T-helper 17 cell (primary cell): ENCODE measurements at places on chromosomes 7 and 10.
A peak's percentile ranks its signal among the peaks of the same experiment; 100 is the strongest.

DNA sequence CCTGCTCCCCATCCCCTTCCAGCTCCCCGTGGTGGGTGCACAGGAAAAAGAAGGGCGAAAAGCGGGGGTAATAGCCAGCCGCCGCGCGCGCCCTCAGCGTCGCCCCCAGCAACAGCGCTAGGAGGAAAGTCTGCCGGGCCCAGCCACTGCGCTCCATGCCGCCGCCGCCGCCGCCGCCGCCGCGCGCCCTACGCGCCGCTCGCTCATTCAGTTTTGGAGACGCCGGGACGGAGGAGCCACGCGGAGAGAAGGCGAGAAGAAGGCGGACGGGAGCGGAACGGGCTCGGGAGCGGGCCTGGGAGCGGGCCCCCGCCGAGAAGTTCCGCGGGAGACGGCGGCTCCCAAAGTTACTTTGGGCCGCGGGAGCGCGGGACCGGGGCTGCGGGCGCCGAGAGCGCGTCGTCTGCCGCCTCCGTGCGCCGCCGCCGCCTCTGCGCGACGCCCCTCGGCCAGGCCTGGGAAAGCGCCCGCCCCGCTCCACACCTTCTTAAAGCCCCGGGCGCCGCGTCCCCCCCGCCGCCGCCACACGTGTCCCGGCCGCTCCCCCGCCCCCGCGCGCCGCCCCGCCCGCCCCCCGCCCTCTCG, at the start of gene RELN:
Gene RELN, minus strand, starts transcription at position 459 of the 585 bp plus-strand sequence. Its CDS starts 302 bp downstream, at position 157.
- no peak for DNase-seq

DNA sequence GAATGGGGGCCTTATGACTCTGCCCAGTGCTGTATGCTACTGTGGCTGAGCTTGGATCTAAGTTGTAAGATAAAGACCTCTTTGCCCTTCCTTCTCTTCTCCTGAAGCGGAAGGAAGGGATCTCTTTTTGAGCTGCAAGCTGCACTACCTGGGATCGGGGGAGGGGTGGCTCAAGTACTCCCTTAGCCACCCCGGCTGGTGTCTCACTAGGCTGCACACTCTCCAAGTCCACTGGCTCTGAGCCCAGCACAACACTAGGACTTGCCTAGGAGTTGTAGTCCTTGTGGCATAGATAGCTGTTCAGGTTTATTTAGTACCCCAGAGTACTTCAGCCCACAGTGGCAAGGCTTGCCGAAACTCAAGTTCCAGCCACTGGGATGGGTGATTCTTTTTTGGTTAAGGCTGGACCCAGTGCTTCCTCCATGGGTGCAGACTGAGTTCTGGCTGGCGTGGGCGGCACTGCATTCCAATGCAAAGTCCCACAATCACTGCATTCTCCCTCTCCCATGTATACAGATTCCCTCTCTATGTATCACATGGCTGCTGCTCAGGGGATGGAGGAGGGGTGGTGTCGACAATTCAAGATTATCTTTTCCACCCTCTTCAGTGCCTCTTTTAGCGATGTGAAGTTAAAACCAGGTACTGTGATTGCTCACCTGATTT, 76.2 kb upstream of the SLC25A13 start:
- no peak for DNase-seq

- no peak for DNase-seq
Measured at GRCh38 chr7:24271938-24272337, 12.1 kb upstream of the NPY start.

- no peak for DNase-seq
Measured at GRCh38 chr7:103702454-103702853, 256.4 kb upstream of the SLC26A5 start.

DNA sequence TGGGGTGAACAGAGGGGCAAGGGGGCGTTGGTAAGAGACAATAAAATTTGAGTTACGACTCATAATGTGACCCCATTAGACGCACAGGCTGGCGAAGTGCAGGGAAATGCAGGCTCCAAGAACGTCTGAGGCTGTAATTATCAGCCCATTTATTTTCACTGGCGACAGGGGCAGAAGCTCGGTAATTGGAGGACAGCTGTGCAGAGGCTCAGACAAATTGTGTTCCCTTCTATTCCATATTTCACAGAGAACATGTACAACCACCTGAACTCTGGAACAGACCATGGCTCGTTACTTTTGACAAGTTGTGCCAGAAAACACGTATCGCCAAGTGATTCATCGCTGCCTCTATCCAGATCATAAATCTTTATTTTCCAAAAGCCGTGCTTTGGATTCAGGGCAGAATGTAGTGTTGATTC, 137.3 kb upstream of the FRMD4A start:
- DNase-seq, result no peak

- no peak for DNase-seq
Measured at GRCh38 chr10:6667679-6668270, 87.7 kb upstream of the PRKCQ start.

- no peak for DNase-seq
Measured at GRCh38 chr7:49389871-49390479, 383.5 kb upstream of the VWC2 start.

DNA sequence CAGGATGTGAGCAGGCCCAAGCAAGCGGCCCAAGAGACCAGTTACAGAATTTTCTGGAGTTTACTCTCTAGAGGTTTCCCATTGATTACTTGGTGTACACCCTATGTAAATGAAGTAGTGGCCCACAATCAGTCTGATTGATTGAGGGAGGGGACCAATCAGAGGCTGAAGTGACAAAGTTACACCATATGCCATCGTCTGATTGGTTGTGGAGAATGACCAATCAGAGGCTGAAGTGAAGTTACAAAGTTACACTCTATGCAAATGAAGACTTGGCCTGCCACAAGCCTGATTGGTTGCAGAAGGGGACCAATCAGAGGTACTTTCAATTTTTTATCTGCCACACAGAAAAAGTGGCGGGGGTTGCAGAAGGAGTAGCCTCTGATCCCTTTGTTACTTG, 83.7 kb downstream of the KIF20B start:
- no peak for DNase-seq

DNA sequence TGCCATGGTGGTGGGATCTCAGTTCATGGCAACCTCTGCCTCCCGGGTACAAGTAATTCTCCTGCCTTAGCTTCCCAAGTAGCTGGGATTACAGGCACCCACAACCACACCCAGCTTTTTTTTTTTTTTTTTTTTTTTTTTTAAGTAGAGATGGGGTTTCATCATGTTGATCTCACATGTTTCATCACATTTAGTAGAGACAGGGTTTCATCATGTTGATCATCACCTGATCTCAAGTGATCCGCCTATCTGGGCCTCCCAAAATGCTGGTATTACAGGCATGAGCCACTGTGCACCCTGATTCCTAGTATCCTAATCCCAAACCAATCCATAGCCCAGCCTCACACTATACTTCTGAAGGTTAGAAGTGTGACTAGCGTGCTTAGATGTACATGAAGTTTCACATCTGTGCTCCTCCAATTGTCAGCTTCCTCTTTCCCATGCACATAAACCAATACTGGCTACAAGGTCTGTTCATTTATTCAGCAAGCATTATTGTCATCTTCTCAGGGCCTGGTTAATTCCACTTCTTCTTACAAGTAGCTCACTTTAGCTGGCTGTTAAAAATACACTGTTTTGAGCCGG, 6.8 kb upstream of the NAT16 start:
- DNase-seq, result no peak

GRCh38 chr10:11595395-11595692, 16.1 kb downstream of the USP6NL start:
- DNase-seq, result no peak

GRCh38 chr10:131099028-131099726, 212.3 kb downstream of the TCERG1L start:
- no peak for DNase-seq

GRCh38 chr10:97905276-97905675, 55.6 kb downstream of the GOLGA7B start:
- no peak for DNase-seq

- DNase-seq, result no peak
Measured at GRCh38 chr7:4809091-4809591, 33.7 kb downstream of the AP5Z1 start.

GRCh38 chr7:159120540-159120919, 24.1 kb downstream of the VIPR2 start:
- no peak for DNase-seq

GRCh38 chr7:79285756-79286155, 167.7 kb downstream of the MAGI2 start:
- no peak for DNase-seq

GRCh38 chr7:47325337-47325736, 256.6 kb downstream of the TNS3 start:
- no peak for DNase-seq

DNA sequence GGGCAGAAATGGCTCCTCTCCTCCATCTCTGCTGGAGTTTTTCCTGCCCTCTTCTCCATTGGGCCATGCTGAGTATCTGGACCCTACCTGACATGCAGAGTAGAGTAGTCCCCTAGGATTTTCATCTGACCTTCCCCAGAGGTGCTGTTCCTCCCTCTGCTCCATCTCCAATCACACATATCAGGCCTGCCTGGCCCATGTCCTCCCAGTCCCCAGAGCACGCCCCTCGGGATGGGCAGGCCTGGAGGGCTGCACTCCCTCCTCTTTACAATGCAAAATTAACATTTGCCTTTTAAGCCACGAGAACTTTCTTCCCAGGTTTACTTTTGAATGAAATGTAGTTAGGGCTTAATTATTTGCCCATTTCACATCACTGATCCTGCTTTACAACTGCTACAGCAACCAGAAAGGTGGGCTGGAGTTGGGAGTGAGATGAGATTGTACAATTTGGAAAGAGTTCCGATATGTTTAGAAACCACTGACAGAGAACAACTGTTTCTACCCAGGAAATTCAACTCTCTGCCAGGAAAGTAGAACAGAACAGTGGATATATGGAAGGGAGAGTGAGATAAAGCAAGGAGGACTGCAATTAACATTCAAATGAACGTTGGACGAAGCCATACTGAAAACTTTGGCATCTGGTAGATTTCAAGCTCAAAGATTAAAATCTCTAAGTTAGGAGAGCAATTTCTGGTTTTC, 184.0 kb upstream of the HABP2 start:
- no peak for DNase-seq

- DNase-seq, result no peak
Measured at GRCh38 chr7:16758631-16759611, 5.4 kb downstream of the TSPAN13 start.

- DNase-seq, result peak; percentile 27
Measured at GRCh38 chr10:6135039-6135438, 46.2 kb downstream of the RBM17 start.

GRCh38 chr10:19788075-19788686, 28.1 kb upstream of the PLXDC2 start:
- DNase-seq, result no peak
